Left hindlimb (tissue), 1 donor: ENCODE measurements at places on chromosomes 16 and 17.

DNA sequence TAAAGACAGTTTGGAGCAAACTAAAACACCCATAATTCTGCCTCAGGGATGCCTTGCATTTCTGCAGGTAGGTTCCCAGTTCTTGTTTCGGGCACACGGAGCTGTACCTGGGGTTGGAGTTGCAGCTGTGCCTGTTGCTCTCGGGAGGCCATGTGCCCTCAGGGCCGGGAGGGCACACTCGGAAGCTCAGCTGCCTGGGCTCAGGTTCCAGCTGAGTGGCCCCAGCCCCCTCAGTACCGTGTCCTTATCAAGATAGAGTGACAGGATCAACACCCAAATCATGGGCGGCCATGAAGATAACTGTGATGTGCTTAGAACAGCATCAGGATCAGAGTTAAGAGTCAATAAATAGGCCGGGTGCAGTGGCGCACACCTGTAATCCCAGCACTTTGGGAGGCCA is 107.9 kb downstream of the SNX29 start:
- no peak for DNase-seq

GRCh38 chr16:82655720-82656490 is 29.1 kb downstream of the CDH13 start:
- DNase-seq = no peak

- no peak for DNase-seq
These were observed 14.1 kb downstream of the KCNJ12 start for GRCh38 chr17:21390294-21390693.

DNA sequence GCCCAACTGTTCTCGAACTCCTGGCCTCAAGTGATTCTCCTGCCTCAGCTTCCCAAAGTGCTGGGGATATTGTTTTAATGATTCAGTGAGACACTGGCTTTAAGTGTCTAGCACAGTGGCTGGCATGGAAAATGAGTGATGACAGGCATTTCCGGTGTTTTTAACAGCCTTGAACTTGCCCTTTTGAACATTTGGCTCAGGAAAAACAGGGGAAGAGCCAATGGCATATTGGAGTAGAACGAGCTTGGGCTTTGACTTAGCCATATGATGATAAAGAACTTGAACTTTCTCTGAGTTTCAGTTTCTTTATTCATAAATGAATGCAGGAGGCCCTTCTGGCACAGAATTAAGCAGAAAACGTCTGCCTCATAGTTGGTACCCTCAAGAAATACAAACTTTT is 145.0 kb upstream of the HS3ST4 start:
- no peak for DNase-seq

DNA sequence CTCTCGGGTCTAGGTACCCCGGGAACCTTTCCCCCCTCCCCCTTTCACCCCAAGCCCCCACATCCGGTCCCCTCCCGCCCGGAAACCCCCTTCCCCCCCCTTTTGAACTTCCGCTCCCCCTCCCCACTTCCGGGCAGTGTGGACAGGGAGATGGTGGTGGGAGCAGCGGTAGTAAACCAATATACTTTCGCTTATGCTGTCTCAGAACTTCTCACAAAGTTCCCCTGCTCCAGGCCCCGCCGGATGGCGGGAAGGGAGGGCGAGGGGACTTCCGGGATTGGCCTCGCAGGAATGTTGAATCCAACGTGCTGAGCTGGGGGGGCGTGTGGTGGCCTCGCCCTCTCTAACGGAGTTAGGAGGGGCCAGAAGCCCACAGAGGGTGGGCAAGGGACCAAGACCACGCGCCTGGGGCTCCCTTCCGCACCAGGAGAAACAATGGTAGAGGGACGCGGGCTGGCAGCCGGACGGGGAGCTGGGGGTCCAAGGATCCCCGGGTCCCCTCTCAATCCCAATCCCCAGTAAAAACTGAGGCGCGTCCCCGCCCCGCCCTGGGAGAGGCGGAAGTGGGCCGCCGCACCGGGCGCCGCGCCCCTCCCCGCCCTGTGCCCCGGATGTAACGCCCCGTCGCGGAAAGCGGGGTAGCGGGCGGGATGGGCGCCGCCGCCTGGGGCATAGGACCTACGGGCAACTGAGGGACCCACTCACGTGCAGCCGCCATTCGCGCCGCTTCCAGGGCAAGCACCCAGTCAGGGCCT is 742 bp downstream of the PFN1 start:
- peak; percentile 84 for DNase-seq
